ENCODE measurements at places on chromosomes 6 and 20.
A peak's percentile ranks its signal among the peaks of the same experiment; 100 is the strongest.

DNA sequence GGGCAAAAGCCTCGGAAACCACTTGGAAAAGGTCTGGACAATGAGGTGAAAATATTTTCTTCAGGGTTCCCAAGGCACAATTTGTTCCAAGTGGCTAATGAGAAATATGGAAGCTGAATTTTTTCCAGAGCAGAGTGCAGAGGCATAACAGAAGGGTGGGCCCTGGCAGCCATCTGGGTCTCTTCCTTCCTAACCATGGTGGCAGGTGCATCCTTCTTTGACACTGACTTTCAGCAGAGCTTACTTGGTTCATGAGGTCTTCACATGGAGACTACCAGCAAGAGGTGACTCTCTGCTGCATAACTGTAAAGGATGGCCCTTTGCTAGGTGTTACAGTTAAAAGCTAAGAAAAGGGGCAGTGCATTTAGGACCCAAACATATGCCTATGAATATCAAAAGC, 522.9 kb downstream of the KIF16B start:
- no peak for DNase-seq

DNA sequence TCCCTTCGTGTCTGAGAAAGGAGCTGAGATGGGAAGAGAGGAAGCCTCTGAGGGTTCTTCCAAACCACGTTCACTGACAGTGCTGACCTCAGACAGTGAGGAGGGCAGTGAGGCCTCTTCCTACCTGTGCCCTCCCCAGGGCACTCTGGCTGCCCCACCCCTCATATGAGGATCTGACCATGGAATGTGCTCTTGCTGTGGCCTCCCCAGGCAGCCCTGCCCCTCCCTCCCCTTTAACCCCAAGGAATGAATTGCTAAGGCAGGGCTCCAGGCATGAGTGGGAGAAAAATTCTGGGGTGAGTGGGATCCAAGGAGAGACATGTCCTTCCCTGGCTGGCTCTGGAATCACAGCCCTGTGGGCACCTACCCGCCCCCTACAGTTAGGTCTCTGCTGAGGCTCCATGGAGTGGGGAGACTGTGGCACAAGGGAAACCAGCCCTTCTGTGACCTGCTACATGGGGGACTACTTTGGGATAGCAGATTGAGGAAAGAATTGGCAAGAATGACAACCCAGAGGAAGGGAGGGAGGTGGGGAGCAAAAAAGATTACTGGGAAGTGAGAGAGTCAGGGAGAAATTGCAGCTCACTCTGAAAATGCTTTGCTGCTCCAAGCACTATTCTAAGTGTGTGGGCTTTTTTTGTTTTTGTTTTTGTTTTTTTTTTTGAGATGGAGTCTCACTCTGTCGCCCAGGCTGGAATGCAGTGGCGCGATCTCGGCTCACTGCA, 29.4 kb downstream of the TNXB start:
- DNase-seq = no peak

- DNase-seq = peak; percentile 30
Observed at GRCh38 chr20:542777-543368, 717 bp downstream of the CSNK2A1 start.

GRCh38 chr6:30113003-30113759, at the start of gene TRIM31:
TSS of gene TRIM31 (minus strand) at chr6:30113090. CDS start at chr6:30112805, 285 bp downstream.
- no peak for DNase-seq

DNA sequence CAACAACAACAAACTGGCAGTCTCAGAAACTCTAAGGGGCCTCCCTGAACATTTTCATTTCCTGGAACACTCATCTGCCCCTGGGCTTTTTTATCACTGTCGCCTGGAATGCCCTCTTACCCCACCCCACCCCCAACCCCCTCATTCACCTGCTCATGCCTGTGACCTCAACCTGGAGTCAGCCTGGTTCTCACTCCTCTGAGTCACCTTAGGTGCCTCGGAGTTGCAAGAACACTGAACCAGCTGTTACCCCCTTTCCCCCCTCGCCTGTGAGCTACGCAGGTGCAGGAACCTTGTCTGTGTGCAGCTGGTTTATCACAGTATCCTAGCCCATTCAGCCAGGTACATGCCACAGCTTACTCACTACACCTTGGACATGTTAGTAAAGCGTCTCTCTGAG, 12.8 kb upstream of the SNAI1 start:
- no peak for DNase-seq

GRCh38 chr6:123380257-123380656, 256.5 kb downstream of the TRDN start:
- DNase-seq = peak; percentile 76

DNA sequence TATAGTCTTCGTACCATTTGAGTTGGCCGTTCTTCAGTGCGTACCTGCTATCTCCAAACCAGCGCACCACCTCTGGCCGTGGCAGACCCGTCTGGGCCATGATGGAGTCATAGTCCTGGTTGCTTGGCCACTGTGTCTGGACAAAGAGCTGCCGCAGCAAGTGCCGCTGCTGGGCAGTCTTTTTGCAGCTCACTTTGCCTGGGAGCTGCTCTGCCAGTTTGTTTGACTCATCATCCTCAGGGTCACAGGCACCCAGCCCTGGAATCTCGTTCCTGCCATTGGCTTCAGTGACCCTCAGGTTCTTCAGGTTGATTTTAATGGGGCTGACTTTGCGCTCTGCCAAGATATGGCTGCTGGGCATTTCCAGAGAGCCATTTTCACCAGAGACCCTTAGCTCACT, 65.1 kb downstream of the PLCG1 start:
- DNase-seq = no peak

GRCh38 chr20:1696521-1697209, 39.1 kb upstream of the SIRPG start:
- DNase-seq = no peak

- DNase-seq = no peak
Observed at GRCh38 chr20:63326314-63327230, 33.6 kb downstream of the COL20A1 start.

DNA sequence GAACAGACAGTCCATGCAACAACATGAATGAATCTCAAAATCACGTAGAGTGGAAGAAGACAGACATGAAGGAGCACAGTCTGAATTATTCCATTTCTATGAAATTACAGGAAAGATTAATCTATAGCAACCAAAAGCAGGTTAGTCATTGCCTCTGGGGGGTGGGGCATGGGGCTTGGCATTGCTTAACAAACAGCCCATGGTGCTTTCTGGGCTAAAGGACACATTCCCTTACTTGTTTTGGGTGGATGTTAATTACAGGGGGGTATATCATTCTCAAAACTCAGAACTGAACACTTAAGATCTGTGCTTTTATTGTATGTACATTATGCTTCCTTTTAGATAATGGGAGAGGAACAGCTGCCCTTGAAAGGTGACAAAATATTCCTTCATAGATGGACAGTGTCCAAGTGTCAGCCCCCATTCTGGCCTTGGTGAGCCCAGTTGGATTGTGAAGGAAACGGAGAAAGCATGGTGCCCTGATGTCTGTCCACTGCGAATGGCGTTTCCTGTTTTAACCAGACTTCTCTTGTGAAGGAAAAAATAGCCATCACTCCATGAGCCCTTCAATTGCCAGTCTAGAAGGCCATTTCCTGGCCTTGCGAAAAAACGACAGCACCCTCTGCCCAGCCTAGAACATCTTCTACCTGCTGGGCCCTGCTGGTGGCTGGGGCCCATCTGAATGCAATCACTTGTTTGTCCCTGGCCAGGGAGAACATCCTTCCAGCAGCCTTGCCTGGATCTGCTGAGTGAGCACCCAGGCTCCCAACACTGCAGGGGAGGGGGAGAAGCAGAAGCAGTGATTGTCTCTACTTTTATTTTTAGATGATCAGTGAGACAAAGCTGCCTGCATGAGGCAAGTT, 179.7 kb downstream of the BCAS1 start:
- DNase-seq = no peak
